ENCODE measurements at places on chromosomes 3 and 15.

GRCh38 chr3:129383292-129383860 is 45.1 kb downstream of the EFCAB12 start:
- peak; percentile 49 for DNase-seq

DNA sequence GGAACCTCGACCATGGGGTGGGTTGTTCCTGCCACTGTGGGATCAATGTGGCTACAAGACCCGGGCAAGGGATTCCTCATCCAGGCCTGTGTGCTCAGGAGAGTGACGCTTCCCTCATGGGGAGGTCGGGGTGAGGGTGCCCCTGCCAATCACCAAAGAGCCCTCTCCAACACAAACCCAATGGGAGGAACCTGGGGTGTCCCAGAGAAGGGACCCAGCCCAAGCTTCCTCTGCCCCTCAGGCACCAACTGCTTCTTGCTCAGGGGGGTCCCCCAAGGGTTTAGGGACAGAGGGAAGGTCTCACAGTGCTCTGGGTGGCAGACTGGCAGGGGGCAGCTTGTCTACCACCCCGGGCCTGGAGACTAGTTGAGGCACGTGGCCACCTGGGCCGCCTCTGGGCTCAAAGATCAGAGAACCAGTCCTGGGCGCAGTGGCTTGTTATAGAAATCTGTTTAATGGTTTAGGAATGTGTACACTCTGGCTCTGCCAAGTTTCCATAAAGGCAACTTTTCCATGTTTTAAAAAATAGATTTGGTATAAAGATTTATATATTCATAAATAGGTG is 26.6 kb downstream of the GP9 start:
- DNase-seq: no peak

- DNase-seq: no peak
Measured at GRCh38 chr15:66941791-66942190, 123.6 kb upstream of the SMAD3 start.

DNA sequence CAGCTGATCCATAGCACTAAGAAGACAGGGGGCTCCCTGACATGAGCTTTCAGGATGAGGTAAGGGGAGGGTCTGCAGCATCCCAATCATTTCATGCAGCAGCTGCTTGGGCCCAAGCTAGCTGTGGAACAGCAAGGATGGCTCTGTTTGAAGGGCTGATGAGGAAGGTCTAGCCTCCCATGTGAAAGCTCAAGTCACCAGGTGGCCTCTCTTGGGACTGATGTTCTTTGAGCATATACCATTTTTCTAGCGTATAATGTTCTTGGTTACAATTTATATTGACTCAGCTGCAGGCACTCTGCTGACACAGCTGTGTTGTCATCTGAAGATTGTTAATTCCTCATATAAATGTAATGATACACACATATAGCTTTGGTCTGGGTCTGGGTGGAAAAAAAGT is 87.0 kb downstream of the CD200R1L start:
- no peak for DNase-seq

GRCh38 chr3:20552605-20553275 is 366.7 kb upstream of the SGO1 start:
- DNase-seq: no peak

DNA sequence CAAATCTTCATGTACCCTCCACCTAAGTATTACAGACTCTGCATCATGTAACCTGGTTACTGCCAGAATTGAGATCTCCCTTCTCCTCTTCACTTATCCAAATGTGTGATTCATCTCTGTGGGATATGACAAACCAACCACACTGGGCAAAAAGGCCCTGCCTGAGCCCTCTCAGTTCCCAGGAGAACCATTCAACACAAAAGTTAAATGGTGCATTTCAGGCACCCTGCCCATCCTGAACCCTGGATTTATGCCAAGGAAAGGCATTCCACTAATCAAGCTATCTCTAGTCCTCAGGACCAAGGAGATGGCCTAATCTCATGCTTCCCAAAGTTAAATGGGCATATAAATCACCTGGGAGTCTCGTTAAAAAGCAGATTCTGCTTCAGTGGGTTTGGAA is 108.5 kb downstream of the TNIK start:
- DNase-seq: peak; percentile 60

GRCh38 chr3:71078723-71079525 is 504.6 kb downstream of the FOXP1 start:
- DNase-seq: no peak

DNA sequence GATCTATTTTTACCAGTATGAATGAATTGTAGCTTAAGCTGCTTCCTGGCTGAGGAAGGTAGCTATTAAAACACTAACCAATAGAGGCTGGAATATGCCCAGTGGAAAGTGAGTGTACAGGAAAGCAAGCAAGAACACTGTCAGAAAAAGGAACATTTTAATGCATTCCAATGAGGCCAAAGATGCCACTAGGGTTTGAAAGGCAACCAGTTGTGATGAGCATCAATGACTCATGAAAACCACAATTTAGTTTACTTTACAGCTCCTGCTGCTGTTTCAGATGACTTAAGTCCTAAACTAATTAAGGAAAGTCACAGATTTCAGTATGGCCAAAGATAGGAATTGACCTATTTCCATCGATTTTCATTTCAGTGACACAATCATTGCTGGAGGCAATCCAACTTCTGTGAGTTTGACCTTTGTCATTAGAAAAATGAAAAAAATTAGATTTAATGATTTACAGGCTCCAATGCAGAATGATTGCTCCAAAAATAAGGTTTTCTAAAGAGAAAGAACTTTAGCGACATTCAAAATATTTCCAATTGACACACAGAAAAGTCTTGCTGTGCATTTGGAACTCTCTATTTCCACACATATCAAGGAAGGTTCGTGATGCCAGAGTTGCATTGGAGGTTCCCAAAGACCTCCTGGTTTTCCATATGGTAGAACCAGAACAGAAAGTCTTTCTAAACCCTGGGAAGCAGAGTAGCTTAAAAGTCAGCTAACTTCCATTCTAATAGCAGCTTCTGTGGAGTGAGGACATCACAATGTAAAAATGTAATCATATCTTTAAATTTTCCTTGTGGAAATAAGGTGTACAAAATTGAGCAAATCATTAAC is 103.0 kb downstream of the SUCNR1 start:
- DNase-seq: peak; percentile 73

GRCh38 chr3:128950223-128950938 is 43.5 kb downstream of the CFAP92 start:
- DNase-seq: no peak

DNA sequence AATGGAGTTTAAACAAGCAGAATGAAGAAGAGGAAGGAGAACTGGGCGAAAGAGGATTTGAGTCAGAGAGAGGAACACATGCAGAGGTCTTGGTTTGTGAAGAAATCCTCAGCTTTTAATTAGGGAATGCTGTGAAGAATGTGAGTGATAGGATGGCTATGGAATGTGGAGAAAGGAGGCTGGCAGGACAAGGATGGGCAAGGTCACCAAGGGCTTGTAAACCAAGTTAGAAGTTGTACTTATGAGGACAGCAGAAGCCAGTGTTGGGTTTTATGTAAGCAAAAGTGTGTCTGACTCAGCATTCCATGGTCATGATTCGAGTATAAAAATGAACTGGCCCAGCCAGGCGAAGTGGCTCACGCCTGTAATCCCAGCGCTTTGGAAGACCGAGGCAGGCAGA is 60.0 kb upstream of the IL12A start:
- peak; percentile 95 for DNase-seq

DNA sequence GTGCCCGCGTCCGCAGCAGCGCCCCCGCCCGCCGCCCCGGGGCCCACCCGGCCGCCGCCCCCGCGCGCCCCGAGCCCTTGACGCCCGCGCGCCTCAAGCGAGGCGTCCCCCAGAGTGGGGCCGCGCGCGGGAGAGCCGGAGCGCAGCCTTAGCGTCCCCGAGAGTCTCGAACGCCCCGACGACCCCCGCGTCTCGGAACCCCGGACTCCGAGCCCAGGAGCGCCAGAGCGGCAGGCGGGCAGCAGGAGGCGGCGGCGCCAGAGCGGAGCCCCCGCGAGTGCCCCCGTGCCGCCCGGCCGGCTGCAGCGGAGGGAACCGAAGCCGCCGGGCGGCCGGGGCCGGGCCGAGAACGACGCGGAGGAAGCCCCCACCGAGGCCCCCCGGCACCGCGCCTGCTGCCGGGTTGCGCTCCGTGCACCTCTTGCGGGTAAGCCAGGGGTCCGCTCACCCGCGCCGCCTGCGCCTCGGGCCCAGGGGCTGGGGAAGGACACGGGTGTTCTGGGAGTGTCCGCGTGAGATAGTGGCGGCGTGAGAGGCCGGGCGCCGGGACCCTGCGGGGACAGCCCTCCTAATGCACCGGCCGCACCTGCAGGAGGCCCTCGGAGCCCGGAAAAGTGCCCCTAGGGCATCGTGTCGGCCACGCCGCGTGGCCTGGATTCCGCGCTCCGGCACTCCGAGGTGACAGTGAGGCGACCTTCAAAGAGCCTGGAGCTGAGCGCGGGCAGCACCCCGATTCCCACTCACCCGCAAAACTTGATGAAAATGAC is 52.0 kb upstream of the ULK4 start:
- no peak for DNase-seq

DNA sequence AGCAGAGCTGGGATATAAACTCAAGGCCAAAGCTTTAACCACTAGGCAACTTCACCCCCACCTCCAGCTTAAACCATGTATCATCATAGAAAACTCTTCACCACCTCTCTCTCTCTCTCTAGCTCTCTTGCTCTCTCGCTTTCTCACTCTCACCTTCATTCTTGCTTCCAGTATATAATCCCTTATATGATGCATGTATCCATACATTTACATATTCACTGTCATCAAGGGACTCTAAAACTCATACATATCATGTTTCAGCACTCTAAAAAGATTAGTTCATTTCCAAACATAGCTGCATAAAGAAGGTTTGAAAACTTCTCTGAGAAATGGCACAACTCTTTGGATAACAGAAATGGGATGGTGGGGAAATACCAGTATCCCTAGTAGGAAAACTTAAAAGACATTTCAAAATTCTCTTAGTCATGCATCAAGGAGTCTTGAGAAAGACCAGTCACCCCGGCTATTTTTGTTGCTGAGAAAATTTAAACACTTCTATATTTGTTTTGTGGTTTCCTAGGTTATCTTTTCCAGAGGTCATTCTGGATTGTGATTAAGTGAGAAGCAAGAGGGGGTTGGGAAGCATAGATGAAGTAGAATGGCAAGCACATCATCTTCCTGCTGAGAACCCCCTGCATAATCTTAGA is 447.8 kb upstream of the THBS1 start:
- DNase-seq: peak; percentile 56

- DNase-seq: no peak
Measured at GRCh38 chr3:15831927-15832326, 34.1 kb upstream of the ANKRD28 start.

DNA sequence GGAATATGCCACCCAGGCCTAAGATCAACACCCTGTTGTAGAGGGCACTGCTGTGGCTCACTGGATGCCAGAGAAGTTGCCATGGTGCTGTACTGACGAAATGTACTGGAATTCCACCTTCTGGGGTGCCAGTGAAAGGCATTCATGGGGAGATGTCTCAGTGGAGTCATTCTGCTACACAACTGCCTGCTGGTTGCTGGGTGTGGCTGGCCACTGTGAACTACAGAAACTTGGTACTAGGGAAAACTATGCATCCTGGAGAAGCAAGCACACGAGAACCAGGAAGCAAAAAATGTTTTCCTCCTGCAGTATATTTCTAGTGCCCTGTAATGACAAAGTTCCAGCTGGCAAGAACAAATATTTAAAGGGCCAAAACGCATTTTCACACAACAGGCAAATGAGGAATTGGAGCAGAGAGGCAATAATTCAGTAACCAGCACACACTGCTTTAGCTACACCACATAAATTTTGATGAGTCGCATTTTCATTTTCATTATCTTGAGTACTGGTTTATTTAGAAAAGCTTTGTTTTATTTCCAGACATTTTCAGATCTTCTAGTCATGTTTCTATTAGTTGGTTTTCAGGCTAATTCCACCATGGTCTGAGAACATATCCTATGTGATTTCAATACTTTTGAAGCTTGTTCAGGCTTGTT is 18.3 kb upstream of the RFX7 start:
- DNase-seq: no peak

DNA sequence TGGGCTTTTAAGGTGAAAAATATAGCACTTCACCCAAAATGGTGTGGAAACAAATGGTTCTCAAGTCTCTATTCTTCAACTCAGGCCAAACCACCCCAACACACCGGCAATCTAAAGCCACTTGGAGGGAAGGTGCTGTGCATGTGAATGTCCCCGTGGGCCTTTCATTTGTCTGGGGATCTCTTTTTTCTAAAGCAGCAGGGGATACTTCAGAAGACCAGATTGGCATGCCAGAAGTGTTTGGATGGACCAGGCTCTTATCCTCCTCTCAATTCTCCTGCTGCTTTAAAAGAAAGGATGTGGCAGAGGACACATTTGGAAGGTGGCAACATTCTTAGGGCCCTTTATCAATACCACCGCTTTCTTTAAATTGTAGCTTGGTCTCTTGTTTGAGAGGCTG is 193.1 kb downstream of the MEIS2 start:
- DNase-seq: no peak

GRCh38 chr3:111362381-111363009 is 179.5 kb upstream of the CD96 start:
- DNase-seq: no peak

GRCh38 chr15:66740802-66741201 is 38.8 kb downstream of the SMAD6 start:
- no peak for DNase-seq

DNA sequence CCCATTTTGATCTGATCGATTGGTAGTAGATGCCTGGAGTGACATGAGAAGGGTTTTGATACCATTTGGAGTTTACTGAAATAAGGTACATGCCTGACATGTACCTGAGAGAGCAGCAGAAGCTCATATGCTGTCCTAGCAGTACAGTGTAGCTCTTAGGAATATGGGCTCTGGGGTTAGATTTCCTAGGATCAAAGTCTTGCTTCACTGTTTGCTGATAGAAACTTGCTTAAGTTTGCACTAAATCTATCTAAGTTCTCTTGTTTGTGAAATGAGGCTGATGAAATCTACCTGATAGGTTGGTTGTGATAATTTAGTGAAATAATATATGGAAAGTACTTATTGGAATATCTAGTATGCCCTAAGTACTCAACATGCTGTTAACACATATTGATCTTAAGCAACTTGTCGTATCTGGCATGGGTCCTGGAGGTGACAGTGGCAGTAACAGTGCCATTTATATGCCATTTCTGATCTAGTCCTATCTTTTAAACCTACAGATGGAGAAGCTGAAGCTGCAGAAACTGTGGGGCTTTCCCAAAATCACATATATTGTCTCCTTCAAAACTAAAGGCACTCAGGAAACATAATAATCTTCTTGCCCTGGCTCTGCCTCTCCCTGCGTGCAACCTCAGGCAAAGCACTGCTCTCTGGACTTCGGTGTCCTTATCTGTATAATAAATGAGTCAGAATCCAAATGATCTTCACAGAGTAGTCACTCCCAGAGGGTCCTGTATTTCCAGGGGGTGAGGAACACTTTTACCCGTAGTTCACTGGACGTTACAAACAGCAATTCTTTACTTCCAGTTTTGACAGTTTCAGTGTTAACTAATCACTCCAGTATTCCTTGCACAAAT is 223.6 kb upstream of the SETMAR start:
- DNase-seq: no peak

GRCh38 chr3:38238416-38239008 is 27.1 kb upstream of the SLC22A13 start:
- DNase-seq: no peak

DNA sequence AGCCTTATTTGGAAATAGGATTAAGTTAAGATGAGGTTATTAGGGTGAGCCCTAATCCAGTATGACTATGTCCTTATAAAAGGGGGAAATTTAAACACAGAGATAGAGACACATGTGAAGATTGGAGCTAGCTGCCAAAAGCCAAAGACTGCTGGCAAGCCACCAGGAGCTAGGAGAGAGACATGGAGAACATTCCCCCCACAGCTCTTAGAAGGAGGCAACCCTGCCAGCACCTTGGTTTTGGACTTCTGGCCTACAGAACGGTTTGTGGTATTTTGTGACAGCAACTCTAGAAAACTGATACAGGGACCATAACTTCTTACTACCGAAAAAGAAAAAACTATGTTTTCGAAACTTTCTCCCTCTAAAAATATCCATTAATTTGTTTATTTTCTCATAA is 245.3 kb upstream of the RARB start:
- DNase-seq: no peak
